ENCODE measurements at places on chromosomes 7 and 10. TPM values are rescaled to one million over a fixed set of nuclear protein-coding genes. Genes with fewer than 3 reads are reported as not detected.

DNA sequence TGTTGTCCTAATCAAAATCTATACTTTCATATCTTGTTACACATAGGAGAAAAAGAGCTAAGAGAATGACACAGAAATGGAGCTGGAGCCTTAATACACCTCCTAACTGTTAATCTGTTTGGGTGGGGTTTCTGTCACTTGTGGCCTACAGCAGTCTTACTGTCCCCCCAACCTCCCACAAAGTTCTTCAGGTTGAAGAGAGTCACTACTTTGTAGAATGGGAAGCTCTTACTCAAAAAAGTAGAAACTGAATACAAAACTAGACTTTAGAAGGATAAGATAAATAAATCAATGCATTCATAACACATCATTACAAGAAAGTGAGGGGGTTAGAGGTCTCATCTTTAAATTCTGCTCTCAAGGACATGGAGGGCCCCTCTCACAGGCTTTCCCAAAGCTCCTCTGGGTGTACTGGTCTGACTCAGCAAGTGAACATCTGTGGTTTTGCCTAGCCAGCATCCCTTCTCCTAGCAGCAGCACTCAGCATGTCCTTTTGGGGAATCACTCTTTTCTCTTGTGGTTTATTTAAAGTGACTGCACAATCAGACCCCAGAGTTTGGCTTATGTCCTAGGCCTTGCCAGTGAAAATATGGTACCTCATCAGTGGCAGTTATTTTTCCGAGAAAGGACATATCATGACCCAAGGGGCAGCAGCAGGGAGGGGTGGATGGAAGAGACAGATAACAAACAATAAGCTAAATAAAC, 2.0 kb upstream of the BLVRA start:
- DNase-seq = no peak

GRCh38 chr7:151141855-151142685, 25.4 kb downstream of the GBX1 start:
- peak; percentile 3 for DNase-seq

Gene TSC22D4
- total RNA-seq = 9.4 TPM

DNA sequence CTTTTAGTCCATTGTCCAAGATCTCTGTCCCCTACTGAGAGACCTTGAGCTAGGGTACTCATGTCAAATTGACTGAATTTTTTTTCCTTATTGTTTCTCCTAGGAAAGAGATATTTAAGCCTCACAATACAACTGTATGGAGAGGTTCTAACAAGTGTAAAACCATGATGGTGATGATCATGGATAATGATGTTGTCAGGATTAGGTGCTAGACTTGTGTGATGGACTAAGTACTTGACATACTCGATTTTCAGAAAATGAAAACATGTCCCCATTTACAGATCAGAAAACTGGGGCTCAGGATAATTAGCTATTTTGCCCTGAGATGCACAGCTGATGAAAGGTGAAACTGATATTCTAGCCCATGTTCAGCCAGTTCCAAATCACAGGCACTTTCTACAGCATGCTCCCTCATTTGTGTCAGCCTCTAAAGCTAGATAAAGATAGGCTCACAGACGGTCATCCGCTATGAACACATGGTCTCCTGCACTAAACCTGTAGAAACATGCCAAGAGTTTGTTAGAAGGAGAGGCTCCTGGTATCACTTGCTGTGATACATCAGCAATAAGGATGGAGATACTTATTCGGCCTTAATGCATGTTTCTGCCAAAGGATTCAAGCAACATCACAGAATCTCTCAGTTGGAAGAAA, 67.6 kb downstream of the CREB3L2 start:
- no peak for DNase-seq

DNA sequence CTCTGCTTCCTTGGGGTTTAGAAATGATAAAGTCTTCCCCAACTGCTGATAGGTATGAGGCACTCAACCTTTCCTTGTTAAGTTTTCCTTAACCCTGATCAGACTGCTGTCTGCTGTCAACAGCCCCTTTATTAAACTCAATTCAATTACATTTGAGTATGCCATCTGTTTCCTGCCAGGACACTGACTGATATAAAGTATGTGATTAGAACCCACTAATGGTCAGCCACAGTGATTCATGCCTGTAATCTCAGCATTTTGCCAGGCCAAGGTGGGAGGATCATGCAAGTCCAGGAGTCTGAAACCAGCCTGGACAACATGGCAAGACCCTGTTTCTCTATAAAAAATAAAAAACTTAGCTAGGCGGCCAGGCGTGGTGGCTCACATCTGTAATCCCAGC, 18.1 kb downstream of the BAZ1B start:
- no peak for DNase-seq

DNA sequence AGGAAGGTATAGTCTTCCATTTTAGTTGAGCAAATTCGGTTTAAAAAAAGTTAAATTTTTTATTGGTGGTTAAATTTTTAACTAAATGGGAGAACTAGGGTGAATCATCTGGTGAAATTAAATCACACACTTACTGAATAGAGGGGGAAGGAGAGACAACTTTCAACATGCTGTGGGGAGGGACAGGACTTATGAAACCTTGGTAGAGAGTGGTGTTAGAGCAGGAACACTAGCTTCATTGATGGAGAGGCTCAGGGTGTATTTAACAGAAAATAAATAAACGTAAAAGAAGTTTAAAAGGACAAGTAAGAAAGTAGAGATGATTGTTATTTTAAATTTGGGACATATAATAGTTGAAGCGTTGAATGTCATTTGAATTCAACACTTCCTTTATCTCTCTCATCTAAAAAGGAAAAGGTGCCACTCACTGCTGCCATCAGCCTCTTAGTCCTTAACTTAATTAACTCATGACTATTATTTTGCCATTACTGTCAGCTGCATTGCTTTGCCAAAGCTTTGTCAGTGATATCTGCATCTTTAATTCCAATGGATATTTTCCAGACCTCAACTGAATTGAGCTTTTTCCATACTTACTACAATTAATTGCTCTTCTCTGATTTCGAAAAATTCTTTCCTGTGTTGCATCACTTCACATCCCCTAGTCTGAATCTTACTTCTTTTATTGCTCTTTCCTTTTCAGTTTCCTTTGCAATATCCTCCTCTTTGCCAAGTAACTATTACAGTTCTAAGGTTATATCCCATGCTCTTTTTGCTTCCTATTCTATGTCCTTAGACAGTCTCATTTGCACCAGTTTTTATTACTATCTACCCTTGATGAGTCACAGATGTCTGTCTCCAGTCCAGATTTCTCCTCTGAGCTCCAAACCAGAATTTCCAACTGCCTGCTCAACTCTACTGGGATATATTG, 71.7 kb downstream of the GNAT3 start:
- DNase-seq = no peak

Gene BBS9
- 4.7 TPM for total RNA-seq

DNA sequence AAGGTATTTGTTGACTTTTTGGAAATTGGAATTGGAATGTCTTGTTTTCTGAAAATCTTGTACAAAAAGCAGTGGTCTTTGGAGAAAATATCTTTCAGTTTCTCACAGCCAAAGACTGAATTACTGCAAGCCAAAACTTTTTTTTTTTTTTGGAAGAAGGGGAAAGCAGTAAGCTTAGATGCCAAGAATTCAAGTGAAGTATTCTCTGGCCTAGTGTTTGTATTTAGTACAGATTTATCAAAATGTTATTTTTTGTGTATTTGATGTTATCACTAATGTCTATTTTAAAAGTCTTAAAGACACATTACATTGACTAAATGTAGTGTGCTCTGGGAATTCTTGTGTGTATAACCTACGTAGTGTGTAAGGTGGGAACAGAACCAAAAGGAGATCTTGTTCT, 6.2 kb downstream of the TET1 start:
- DNase-seq = peak; percentile 15

DNA sequence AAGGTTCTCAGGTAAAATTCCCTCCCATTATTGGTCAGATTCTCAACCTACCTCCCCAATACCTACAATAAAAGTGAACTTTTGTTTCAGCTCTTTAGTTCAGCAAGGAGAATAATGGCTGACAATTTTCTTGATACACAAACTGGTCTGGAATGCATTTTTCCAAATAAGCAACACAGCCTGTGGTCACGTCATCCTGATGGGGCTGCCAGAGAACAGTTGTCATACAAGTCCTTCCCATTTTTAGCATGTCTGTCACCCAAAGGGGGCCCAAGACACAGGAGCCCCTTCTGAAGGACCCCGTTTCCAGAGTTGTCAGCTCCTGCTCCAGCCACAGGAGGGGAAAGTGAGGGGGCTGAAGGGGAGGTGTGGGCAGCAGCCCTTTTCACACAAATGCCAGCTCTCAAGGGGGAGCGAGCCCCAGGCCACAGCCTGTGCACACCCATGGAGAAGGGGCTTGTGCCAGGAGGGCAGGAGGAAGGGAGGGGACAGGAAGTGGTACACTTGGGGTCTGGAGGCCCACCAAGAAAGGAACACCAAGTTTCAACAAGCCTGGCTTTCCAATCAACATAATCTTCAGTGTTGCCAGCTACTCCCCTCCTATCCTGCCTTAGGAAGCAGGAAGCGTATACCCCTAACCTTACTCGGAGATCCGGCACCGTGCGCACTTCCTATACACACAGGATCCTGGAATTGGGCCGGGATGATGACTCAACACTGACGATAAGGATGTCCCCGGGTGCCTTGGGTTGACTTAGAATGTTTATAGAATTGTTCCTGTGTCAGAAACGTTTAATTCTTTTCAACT, 43.4 kb upstream of the PDLIM1 start:
- DNase-seq = peak; percentile 65

- DNase-seq = peak; percentile 58
Measured at GRCh38 chr10:22606164-22606614, 108.2 kb downstream of the PIP4K2A start.

Gene BAG3
- total RNA-seq = 27.8 TPM

Gene SEMA4G
- total RNA-seq = 96.3 TPM

DNA sequence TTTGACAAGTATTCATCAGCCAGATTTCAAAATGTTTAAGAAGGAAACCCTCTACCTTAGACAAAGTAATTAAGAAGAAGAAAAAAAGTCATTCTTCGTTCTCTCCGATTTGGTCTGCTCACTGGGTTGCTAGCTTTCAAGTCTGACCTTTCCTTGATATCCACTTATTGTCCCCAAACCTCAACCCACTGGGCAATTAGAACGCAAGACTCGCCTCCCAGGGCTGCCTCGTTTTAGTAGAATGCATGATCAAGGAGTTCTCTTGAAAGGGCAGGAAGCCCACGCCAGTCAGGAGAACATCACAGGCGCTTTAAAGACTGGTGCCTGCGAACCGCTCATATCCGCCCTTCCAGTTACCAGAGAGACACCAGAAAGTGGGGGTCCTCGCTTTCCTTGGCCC, 637.7 kb downstream of the PARD3 start:
- DNase-seq = no peak

DNA sequence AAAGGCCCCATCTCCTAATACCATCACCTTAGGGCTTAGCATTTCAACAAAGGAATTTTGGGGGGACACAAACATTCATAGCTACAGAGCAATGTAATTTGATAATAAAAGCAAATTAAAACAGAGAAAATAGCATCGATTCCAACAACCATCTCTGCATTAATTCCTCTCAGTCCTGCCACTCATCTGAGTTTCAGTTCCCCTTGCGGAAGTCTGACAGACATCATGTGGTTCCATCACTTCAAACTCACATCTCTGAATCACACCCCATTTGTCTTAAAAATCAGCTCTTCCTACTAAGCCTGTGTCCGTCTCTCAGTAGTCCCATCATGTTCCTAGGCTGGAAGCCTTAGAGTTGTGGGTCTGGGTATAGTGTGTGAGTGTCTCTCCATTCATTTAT, 3.6 kb downstream of the ADCK2 start:
- DNase-seq = no peak

- peak; percentile 59 for DNase-seq
Measured at GRCh38 chr7:80147543-80148391, 13.1 kb downstream of the GNAI1 start.

Gene CFAP43
- 2.0 TPM for total RNA-seq

DNA sequence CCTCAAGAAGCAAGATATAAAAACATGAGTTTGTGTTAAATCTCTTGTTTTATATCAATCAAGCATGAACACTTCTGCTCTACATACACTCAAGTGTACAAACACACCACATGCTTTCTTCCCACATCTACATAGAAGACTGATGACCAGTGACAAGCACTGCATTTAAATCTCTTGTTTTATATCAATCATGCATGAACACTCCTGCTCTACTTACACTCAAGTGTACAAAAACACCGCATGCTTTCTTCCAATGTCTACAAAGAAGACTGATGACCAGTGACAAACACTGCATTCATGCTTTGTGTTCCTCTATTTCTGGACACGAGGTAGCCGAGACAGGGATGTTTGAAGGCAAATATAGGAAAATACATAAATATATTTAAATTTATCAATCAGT, 642.0 kb upstream of the PFKP start:
- DNase-seq = no peak

Gene CYP2W1
- not detected for total RNA-seq

Gene HOXA9
- total RNA-seq = 68.1 TPM

Gene NUTM2E
- not detected for total RNA-seq

Gene APBB1IP
- total RNA-seq = 1.2 TPM

DNA sequence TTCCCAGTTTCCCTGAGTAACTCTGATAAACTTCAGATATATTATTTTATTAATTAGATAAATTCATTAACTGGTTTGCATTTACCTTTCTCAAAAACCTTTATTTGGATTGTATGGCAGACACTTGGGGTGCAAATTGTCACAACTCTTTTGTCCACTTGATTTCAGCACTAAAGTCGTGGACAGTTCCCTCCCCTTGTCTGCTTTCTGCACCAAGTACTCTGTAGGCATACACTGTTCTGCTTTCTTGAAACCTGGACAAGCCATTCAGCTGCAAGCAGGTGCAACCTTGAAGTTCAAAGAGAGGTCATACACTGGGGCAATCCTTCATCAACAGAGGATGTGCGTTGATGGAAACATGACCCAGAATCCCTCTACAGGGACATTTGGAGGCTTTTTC, 162.9 kb downstream of the ARL5B start:
- DNase-seq = peak; percentile 53

GRCh38 chr7:8378349-8379019, 54.9 kb upstream of the NXPH1 start:
- no peak for DNase-seq

- DNase-seq = peak; percentile 32
Measured at GRCh38 chr7:127831318-127832219, 179.6 kb downstream of the SND1 start.

Gene BTBD16
- total RNA-seq = not detected

GRCh38 chr7:138458576-138459412, 1.3 kb upstream of the TRIM24 start:
- DNase-seq = no peak

- no peak for DNase-seq
Measured at GRCh38 chr7:40310258-40310657, 175.5 kb downstream of the SUGCT start.
